ENCODE measurements at places on chromosomes 16 and 17. TPM values are rescaled to one million over a fixed set of nuclear protein-coding genes. Genes with fewer than 3 reads are reported as not detected.

Gene CD300LB
- total RNA-seq: not detected

Gene ASPHD1
- 19.5 TPM for total RNA-seq

Gene LONP2
- 22.2 TPM for total RNA-seq

Gene RPRML
- total RNA-seq: not detected

GRCh38 chr16:30009990-30010843 is 610 bp downstream of the DOC2A start:
- no peak for DNase-seq

DNA sequence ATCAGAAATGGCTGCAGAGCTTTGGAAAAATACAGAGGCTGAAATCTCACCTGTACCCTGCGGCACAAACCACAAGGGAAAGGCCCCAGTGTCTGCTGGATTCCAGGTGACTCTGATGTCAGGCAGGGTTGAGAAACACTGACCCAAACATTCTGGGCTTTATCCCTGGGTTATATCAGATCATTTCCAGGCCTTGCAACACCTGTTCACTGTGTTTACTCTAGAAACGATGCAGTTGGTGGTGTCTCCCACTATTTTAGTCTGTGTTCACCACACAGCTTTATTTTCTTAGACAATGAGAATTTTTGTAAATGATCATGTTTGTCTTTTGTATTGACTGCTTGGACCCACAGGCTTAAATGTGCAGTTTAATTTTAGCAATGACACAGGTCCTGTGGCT is 151.5 kb upstream of the SDK2 start:
- no peak for DNase-seq

DNA sequence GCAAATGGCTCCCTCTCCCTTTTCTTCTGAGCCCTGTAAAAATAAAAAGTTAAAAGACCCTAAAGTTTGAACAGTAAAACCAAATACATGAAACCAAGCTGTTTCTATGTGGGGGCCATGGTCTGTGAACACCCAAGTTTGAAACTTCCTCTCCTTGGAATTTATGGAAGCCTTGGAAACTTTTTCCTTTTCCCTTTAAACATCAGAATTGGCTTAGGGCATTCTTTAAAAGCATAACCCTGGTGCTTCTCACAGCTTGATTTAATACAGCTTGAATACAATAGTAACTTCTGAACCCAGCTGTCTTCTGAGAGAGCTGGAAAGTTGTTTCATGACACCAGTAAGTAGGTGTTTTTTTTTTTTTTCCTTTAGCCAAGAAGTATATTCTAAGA is 26.5 kb downstream of the NKD1 start:
- no peak for DNase-seq

DNA sequence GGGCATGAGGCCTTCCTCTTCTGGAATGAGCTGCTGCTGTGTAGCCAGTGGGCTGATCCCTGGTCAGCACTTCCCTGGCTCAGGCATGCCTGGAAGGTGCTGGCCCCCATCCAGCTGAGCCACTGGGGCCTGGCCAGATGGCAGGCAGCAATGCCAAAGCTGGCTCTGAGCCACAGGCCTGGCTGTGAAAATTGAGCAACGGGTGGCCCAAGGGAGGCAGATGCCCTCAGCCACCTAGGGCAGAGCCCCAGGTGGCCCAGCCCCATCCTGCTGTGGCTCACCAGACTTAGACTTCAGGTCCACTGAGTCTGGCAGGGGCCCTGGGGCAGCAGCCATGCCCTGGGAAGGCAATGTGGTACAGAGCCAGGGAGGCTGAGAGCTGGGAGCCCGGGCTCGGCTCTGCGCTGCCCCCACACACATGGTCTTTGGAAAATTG is 8.5 kb upstream of the CRHR1 start:
- DNase-seq: peak; percentile 42

Data from HT-29 (cell line).